T47D (cell line): ENCODE measurements at places on chromosomes 13 and 19.

GRCh38 chr13:99636728-99637353, 135.6 kb downstream of the TM9SF2 start:
- no peak for DNase-seq

DNA sequence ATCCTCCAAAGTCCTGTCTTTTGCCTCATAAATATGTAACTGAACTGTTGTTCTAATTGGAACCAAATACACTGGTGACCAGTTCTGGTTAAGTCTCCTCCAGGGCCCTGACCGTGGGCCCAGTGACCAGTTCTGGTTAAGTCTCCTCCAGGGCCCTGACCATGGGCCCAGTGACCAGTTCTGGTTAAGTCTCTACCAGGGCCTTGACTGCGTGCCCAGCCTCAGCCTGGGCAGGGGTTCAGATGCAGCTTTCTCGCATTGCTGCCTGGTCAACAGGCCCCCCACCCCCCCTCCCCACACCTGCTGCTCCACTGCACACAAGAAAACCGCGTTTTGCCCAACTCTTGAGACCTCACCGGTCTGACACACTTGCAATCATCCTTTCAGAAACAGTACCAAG, 3.8 kb upstream of the GRTP1 start:
- no peak for DNase-seq

DNA sequence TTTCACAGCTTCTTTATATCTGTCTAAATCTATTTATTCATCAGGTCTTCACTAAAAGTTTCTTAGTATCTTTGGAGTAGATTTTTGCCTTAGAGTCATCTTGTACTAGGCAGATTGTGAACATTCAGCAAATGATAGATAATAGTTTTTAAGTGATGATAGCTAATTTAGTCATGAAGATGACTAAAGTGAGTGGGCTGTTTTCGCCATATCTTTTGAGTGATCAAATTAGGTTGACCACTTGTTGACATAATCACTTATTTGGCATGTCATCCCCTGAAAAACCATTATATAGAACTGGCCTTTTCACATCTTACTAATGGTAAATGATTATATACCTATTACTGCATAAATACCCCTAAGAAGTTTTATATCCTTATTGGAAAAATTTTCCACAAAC, 999.2 kb downstream of the PCDH17 start:
- DNase-seq = no peak

DNA sequence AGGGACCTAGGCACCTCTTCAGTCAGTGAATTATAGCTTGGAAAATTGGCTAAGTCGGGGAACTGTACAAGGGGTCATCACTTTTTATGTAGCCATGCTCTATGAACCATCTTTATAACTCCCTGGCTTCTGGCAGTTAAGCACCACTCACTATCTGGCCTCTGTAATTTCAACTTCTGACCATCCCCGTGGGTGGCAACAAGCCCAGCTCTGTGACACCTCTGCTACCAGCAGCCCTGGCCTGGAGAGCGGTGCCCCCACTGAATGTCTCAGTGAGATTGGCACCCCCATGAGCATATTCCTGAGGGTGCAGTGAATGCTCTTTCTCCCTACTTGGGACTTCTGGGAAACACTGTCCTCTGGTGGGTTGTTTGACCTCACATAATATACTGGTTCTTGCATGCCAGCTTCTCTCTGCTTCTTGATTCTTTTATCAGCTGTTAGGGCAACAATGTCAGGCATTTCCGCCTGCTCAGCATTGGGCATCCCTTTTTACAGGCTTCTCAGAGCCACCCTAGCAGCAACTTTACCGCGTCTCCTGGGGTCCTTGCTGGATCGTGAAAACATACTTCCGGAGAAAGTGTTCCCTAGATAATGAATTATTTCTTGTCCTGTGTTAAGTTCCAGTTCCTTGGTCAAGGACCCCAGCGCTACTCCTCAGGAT, 10.4 kb downstream of the KL start:
- no peak for DNase-seq
